Fibroblast of lung (primary cell): ENCODE measurements at places on chromosomes 4 and X.

DNA sequence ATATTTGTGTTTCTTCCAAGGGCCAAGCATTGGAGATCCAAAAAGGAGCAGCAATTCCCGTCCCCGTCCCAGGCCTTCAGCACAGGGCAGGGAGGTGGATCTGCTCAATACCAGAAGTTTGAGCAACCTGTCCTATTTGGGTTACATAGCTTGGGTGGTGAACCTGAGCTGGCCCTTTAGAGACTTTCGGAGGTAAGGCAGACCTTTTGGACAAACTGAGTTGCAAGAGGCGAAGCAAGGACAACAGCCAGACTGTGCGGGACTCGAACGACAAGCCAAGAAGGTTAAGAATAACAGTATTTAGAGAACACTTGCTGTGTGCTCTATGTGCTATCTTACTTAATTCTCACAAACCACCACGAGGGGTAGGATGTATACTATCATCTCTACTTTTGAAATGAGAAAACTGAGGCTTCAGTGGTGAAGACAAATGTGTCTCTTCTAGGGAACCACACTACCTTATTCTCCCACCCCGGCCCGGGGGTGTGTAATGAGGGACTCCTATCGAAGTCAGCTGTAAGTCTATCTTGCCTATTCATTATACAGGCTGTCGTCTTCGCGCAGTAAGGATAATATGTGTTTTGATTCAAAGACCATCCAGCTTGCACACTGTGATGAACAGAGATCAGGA is 1.3 kb downstream of the NOP14 start:
- no peak for DNase-seq

- DNase-seq: peak; percentile 98
These were observed 57.1 kb upstream of the ATXN3L start for GRCh38 chrX:13376857-13377549.

DNA sequence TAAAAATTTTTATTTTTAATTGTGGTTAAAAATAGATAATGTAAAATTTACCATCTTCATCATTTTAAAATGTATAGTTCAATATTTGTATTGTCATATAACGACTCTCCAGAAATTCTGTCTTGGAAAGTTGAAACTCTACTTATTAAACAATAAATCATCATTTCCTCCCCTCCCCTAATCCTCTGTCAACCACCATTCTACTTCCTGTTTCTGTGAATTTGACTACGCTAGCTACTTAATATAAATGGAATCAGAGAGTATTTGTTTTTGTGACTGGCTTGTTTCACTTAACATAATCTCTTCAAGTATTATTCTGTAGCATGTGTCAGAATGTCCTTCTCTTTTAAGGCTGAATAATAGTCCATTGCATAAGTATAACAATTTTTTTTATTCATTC is 729.0 kb upstream of the AADAT start:
- no peak for DNase-seq

GRCh38 chrX:136714626-136715599 is 65.8 kb downstream of the ARHGEF6 start:
- DNase-seq: no peak

DNA sequence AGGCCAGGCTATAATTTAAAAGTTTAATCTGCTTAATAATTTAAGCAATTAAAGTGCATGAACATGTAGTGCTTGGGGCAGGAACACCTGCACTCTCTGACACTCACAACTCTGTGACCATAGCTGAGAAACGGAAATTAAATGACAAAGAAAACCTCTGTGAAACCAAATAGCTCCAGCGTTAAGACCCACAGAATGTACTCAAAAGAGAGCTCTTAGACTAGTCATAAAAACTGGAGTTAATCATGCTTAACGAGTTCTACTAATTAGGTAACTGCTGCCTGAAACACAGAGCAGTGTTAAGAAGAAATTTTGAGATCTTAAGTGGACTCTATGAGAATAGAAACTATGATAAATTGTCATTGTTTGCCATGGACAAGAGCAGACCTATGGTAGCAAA is 174.4 kb upstream of the SPIN4 start:
- no peak for DNase-seq

DNA sequence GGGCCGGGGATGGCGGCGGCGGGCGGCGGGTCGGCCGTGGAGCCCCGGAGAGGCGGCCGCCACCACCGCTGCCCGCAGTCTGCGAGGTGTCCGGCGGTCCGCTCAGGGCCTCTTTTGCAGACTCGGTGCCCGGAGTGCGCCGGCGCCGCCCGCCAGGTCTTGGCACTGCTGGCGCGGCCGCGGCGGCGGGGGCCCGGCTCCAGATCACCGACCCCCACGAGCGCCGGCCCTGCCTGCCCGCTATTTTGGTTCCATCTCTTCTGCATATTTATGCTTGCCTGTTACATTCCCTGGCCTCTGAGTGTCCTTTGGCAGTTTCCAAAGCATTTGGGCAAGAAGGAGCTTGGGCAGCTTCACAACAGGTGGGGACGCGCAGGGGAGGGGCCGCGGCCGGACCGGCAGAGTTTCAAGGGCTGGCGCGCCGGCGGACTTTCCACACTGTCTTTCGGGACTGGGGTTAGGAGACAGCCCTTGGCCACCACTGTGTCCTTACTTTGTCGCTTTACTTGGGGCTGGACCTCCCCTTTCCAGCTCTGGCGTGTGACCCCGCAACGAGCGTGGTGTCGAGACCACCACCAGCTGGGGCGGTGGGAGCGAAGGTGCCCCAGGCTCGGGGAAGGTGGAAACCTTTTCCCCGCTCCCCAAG is 668 bp upstream of the TAPT1 start:
- DNase-seq: peak; percentile 19

- DNase-seq: no peak
These were observed 79.1 kb downstream of the SHROOM3 start for GRCh38 chr4:76514087-76514486.

- no peak for DNase-seq
These were observed 680 bp downstream of the MAEA start for GRCh38 chr4:1290165-1290977.

- peak; percentile 52 for DNase-seq
These were observed 14.4 kb downstream of the ANXA3 start for GRCh38 chr4:78565971-78566372.

- peak; percentile 37 for DNase-seq
These were observed 136.4 kb upstream of the FGF13 start for GRCh38 chrX:138847930-138848329.

GRCh38 chr4:57109847-57110639 is at the start of gene IGFBP7:
Gene IGFBP7 (minus strand): TSS chr4:57110385. CDS start chr4:57110351, 34 bp downstream.
- no peak for DNase-seq

DNA sequence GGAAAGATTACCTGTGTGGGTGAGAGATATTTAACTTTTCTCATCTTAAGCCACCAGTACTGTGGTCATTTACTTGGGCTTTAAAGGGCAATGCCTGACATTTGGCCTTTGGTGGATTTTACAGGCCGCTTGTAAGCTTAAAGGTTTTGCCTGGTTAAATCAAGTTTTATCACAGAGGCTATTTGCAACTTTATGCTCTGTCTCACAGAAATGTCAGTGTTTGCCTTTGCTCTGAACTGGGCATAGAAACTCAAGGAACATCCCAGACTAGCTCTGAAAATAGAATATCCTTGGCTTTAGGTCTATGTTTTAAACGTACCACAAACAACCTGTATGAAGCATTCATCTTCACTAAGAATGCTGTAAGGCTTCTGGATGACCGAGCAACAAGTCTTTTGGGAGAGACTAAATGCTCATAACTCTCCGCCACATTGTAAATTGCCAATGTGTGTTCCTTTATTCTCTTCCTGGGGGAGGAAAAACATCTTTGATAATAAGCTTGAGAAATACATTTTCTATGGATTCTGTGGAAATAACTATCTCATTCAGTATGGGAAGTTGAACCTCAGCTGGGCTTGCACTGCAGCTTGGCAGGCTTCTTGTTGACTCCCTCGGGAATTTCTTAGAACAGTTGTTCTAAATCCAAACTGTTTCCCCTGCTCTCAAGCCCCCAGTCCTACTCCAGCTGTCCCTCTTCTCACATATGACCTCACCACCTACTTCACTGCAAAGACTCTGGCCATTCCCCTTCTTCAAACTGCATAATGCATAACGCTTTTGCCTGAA is 105.8 kb upstream of the WDR44 start:
- no peak for DNase-seq

GRCh38 chrX:152901816-152902501 is 4.1 kb downstream of the ZNF185 start:
- DNase-seq: no peak

DNA sequence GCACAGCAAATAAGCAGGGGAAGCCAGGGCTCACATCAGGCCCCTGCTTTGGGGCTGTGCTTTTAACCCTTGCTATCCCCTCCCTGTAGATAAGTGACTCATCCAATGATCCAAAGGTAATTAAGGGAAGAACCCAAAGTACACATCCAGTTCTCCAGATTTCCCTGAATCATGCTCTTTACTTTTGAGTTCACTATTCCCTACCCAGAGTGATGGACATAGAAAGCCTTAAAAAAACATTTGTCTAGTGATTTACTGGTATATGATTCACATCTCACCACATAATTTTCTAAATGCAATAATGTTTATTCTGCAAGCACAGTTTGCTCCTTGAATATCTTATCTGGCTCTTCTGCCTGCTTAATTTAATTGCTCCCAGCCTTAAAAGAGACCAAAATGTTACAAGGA is 136.2 kb downstream of the PPP3CA start:
- DNase-seq: peak; percentile 83

DNA sequence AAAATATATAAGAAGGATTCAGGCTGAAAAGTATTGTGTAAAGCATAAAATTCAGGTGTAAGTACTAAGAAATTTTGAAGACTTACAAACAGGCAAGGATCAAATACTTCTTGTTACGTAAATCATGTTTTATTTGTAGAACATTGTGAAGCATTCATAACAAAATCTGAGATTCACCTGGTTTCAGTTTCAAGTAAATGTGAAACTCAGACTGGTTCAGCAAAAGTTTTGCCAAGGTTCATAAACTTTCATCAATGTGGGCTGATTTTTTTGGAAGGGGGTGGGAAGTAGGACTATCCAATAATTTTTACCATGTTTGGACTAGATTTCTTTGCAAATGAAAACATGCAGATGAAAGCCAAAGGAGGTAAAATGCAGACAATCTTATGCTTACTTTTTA is 527.7 kb downstream of the ANKRD50 start:
- no peak for DNase-seq

DNA sequence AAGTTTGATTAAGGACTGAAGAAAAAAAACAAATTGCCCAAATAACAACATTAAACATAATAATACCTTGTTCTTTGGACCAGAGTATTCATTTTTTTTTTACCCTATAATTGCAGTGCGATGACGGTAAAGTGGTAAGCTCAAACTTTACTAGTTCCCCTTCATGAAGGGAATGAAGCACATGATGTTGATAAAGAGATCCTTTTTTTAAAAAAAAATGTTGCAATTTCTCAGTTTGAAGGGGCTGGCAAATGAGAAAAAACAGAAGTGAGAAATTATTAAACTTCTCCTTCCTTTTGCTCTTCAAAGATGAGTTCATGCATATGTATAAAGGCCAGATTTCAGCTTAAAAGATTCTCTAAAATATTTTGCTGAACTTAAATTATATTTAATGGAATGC is 231.7 kb downstream of the C4orf33 start:
- no peak for DNase-seq

DNA sequence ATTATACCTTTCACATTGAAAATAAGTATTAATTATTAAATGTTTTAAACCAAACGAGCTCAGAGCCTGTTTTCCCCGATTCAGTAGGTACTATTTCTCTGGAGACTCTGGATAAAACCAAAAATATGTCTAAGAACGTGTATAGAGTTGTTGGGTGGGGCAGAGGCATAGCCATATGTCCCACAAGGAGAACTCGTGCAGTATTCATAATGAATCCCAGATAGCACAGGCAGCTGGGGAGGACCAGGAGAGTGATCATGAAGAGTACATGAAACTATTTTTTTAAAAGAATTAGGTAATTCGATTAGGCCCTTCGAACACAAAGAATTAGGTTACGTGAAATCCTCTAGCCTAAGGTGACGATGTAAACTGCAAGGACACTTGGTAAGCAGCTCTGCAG is 76.1 kb downstream of the CLDN22 start:
- no peak for DNase-seq

DNA sequence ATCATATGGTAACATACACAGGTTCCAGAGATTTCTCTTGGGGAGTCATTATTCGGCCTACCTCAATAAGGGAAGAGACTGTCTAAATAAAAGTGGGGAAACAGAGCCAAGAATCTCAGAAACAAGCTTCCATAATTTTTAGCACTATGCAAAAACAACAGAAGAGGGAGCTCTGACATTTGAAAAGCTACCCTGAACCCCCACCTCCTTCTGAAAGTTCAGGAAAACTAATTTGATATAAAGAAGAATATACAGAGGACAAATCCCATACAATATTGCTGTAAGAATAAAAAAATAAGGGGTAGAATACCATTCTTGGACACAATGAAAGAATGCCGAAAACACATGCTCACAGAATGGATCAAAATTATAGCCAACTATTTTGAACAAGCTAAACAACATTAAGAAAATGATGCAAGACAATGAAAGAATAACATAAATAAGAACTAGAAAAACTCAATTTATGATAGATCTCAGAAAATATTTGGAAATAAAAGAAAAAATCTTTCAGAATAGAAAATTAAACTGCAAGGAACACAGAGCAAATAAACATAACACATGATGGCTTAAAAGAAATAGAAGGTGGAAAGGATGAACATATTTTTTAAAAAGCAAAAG is 14.4 kb upstream of the ZNF41 start:
- DNase-seq: peak; percentile 67

GRCh38 chrX:84830836-84831235 is 172.8 kb upstream of the APOOL start:
- DNase-seq: no peak

DNA sequence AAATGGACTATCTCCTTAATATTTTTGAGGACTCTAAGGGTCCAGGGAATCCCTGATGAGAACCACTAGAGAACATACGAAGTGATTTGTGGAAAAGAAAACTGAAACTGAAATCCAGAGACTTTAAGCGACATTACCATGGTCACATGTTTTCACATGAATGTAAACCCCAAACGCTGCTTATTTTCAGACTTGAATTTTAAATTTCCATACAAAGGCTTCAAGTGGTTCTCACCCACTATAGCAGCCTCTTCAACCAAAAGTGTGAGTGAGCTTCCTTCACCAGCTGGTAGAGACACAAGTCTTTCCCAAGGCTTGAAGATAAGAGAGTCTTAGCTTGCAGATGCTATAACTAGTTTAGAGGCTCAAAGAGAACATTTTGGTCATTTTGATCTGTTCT is 232.7 kb downstream of the MGST2 start:
- no peak for DNase-seq

DNA sequence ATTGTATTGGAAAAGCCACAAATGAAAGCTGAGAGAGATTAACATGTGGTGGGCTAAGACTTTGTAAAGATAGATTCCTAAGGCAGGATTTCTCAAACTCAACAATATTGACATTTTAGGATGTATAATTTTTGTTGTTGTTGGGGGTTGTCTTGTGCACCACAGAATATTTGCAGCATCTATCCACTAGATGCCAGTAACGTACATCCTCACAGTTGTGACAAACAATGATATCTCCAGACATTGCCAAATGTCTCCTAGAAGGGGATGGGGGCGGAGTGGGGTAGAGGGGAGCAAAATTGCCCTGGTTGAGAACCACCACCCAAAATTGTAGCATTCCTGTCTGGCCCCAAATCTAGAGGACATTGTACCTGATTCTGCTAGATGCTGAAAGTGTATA is 14.7 kb upstream of the CBR4 start:
- DNase-seq: peak; percentile 71

GRCh38 chrX:16082470-16083085 is 40.8 kb upstream of the GRPR start:
- no peak for DNase-seq
